ENCODE measurements at places on chromosomes 6 and 20.

- DNase-seq: no peak
These were observed 88.8 kb downstream of the FYN start for GRCh38 chr6:111784433-111784832.

DNA sequence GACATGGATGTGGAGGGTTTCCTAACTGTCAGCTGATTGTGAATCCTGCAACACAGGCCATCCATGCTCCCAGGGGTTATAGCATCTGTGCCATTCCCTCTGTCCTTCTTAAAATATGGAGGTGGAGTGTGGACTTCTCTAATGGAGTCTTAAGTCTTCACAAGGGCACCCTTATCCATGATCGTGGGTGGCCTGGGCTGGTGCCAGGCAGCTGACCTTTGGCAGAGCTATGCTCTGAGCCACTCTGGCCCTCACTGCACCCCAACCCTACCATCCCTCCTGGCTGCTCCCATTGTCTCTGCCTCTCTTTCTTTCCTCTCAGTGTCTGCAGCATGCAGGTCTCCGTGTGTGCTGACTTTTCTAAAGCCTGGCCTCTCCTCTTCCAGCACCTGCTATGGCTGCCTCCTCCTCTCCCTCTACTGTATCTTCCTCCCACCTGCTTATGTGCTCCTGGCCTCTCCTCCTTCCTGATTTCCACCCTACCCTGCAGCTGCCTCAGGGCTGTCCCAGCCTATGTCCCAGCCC lies 11.2 kb upstream of the PCMTD2 start:
- no peak for DNase-seq

GRCh38 chr6:138176652-138177232 lies 15.0 kb downstream of the ARFGEF3 start:
- no peak for DNase-seq

- no peak for DNase-seq
These were observed 50.4 kb upstream of the TLDC2 start for GRCh38 chr20:36825385-36826104.

DNA sequence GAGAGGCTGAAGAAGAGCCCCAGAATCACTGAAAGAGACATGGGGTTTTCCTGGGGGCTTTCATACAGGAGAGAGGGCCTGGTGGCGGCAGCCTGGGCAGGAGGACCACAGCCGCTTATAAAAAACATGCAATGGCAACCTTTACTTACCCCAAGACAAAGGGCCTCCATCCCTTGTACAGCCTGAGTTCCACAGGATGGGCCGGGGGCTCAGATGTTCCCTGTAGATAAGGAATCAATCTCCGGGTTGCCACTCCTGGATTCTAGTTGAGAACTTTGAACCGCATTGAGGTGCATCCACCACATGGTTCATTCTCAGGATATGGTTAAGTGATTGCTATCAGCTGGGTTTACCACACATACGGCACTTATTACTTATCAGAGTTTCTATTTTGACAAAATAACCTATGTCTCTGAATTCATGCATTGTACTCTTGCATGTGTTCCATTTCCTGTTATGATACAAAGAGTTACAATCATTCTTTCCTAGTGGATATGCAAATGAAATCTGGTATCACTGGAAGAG lies 677.6 kb downstream of the KIF16B start:
- no peak for DNase-seq

- DNase-seq: no peak
These were observed 15.6 kb downstream of the LRRN4 start for GRCh38 chr20:6038256-6038655.

- DNase-seq: no peak
These were observed 32.5 kb upstream of the TGM2 start for GRCh38 chr20:38197619-38198018.

GRCh38 chr6:75852721-75853120 lies 103.7 kb downstream of the MYO6 start:
- DNase-seq: peak; percentile 49

DNA sequence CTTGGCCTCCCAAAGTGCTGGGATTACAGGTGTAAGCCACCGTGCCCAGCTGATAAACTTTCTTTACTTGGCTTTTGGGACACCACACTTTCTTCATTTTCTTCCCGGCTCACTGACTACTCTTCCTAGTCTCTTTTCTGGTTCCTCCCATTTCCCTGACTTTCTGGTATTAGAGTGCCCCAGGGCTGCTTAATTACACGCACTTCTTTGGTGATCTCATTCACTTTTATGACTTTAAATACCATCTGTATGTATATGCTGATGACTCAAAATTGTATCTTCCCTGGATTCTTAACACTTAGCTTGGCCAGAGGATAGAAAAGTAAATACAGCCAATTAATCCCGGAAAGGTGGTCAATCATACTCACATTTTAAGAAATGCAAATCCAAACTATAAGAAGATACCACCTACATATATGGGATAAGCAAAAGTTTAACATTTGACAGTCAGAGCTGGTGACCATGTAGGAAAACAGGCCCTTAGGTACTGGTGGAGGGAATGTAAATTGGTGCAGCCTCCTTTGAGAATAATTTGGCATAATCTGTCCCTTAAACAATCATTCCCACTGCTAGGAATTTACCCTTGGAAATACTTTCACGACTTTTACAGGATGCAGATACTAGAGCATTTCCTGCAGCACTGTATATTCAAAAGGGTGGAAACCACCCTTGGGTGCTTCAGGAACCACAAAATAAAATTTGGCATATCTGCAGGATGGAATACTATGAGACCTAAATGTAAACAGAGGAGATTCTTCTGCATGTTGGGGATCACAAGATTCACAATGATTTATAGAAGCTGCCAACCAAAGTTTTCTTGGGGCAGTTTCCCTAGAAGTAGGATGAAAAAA lies 9.4 kb upstream of the NANP start:
- peak; percentile 10 for DNase-seq

GRCh38 chr20:12383821-12384220 lies 466.1 kb downstream of the BTBD3 start:
- DNase-seq: no peak

DNA sequence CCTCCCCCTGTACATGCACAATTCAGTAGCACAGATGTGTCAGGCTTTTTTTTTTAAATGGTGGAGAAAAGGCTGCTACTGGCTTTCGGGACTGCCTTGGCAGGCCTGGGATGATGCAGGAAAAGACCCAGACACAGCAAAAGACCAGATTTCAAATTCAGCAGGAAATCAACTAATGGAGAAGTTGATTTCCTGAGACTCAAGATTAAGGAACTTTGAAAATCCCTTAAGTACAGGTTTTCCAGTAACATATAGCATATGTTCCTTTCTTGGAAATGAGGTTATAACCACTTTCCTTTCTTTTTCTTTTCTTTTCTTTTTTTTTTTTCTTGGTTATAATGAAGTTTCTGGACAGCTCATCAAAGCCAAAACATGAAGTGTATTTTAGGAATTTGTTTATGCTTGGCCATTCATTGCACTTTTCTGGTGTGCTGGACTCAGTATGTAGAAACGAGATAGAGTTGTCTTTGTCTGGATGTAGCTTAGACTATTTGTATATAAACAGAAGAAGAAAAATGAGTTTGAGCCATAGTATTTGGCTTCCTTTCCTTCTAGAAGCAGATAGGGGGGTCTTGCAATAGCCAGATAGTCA lies 119.4 kb downstream of the SASH1 start:
- no peak for DNase-seq

GRCh38 chr6:144935181-144935580 lies 650.0 kb downstream of the UTRN start:
- no peak for DNase-seq

Measured in fibroblast of mammary gland (primary cell).